ENCODE measurements at places on chromosomes 2 and 18. TPM values are rescaled to one million over a fixed set of nuclear protein-coding genes. Genes with fewer than 3 reads are reported as not detected.

DNA sequence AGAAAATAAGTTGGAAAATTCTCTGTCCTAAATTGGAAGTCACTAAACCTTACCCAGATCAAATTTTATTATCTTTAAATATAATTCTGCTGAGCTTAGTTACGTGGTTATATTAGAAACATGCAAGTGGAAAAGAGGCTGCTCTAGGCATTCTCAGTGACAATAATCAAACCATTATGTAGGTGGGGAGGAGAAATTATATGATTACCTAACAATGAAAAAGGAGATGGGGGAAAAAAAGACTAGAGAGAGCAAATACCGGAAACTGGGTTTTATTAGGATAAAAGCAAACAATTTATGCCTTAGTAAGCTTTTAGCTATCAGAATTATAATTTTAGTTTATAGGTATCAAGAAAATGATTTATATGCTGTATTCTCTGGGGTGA, 53.2 kb downstream of the PHLPP1 start:
- DNase-seq, result no peak

MYO5B gene
- 0.56 TPM for total RNA-seq

BMP10 gene
- total RNA-seq, result not detected

CFAP65 gene
- not detected for total RNA-seq

GAD1 gene
- total RNA-seq, result not detected
